MG63 (cell line): ENCODE measurements at places on chromosomes 16 and 17. TPM values are rescaled to one million over a fixed set of nuclear protein-coding genes. Genes with fewer than 3 reads are reported as not detected.

GNG13 gene
- not detected in 2 replicates for total RNA-seq

GPR139 gene
- not detected in 2 replicates for total RNA-seq

CBFA2T3 gene
- total RNA-seq = not detected in 2 replicates

- DNase-seq = no peak
Observed at GRCh38 chr16:77376358-77376757, 58.5 kb downstream of the ADAMTS18 start.

- no peak for DNase-seq
Observed at GRCh38 chr16:87948119-87948545, 3.1 kb upstream of the BANP start.

DNA sequence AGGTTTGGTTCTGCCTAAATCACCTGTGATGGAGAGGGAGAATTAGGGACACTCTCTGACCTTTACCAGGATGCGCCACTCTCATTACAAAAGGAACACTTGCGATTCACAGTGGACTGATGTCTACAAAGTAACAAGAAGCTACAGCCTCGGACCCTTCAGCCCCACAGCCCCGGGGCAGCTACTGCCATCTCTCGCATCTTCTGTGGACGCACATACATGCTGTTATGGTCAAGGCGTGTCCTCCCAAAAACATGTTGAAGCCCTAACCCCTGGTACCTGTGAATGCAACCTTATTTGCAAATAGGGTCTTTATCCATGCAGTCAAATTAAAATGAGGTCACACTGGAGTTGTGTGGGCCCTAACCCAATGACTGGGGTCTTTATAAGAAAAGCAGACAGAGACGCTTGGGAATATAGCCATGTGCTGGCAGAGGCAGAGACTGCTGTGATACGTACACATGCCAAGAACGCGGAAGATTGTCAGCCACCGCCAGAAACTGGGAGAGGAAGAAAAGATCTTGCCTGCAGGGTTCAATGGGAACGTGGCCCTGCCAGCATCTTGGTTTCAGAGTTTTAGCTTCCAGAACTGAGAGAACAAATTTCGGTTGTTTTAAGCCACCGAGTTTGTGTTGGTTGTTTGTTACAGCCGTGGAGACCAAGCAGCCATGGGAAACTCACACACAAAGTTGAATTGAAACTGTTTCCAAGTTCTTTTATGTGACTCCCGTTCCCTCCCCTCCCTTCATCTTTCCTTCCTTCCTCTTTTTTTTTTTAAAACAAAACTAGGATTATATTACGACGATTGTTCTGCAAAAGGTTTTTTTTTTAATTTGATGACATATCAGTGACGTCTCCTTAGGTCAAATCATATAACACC, 23.1 kb downstream of the ATP2C2 start:
- DNase-seq = peak; percentile 62

GRCh38 chr17:14119546-14119945, 50.2 kb downstream of the COX10 start:
- no peak for DNase-seq

GRCh38 chr17:19322129-19322505, 40.4 kb downstream of the B9D1 start:
- no peak for DNase-seq

DNA sequence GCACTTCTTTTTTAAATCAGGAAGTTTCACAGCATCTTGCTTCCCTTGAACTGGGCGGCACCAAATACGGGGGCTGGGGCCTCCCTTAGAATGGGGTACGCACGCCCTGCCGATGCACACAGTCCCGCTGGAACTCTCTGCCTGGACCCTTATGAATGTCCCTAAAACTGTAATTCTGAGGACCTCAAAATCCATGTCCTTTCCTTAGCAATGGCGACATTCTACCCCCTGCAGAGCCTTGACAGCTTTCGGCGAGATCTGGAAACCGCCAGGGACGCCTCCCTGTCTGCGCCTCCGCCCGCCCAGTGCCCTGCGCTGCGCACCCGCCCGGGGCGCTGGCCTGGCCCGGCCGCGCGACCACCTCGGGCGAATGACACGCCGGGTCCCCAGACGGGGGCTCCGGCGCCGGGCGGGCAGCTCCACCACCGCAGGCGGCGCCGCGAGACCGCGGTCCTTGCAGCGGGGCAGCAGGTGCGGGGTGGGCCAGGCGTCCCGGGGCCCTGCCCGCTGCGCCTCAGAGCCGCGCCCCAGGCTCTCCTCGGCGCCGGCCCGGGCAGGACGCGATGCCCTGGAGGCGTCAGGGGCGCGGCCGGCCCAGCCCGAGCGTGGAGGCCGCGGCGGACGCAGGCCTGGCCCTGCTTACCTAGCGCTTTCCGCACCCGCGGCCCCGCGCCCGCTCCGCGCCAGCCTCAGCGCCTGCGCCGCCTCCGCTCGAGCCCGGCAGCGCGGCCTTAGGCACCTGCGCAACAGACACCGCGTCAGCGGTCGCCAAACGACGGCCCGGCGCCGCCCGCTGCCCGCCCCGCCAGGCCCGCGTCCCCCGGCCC, 548 bp downstream of the HAGH start:
- peak; percentile 14 for DNase-seq

GRCh38 chr16:50677351-50677750, 3.8 kb downstream of the SNX20 start:
- no peak for DNase-seq

GRCh38 chr17:28954886-28955285, 3.6 kb upstream of the PHF12 start:
- DNase-seq = no peak

GRCh38 chr17:60169921-60170817, 20.4 kb downstream of the CA4 start:
- no peak for DNase-seq
